ENCODE measurements at places on chromosomes 3 and 15. TPM values are rescaled to one million over a fixed set of nuclear protein-coding genes. Genes with fewer than 3 reads are reported as not detected.

DNA sequence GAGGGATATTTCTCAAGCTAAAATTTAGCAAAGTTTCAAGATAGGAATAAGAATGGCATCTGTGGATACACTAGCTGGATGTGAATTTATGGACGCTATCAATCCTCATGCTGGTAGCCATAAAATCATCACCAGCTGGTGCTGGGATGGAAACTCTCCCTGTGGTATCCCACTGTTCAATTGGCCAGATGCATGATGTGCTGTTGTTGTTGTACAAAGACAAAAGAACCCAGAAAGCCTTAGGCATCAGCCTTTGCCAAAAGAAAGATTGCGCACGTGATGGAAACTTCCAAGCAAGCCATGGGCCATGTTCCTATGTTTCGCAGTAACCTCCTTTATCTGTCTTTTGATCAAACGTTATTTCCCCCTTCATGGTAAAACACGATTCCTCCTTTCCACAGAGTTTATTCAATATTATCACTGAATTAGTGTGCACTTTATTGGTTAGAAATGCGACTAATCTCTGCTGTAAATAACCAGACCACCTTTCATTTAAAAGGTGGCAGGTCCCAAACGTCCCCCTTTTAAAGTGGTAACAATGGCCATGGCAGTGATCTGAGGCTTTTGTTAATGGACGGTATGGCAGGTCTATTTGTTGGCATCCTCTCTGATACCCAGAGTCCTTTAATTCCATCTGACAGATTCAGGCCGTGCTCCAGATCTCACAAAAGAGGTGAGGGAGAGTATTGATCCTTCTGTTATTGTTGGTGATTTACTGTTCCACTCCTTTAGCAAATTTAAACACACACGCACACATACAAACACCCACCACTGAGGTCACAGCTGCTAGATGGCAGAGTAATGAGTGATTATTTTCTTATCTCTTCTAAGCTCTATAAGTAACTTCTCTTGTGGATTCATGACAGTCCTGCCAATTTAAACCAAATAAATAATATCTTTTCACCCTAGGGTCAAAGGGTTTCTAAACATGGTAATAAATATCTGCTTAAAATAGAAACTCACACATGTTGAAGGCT is 291.2 kb upstream of the KCNMB2 start:
- no peak for DNase-seq

GRCh38 chr3:46414739-46415138 is 7.7 kb downstream of the CCRL2 start:
- DNase-seq: no peak

DNA sequence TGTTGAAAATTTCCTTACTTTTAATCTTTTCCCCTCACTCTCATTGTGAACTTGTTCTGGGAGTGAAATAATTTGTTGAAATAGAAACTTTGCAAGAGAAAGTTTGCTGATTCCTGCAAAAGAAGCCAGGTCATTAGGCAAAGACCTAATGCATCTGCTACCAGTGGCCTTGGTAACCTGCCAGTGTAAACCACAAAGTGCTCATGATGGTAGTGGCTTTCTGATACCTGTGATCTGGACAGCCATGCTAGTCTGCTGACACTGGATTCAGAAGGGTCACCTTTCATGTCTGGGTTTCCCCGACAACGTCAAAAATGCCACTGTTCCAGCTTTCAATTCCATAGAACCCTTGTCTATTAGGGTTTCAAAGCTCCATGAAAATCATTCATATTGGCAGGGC is 123.7 kb upstream of the MCTP2 start:
- no peak for DNase-seq

- no peak for DNase-seq
Measured at GRCh38 chr3:51403675-51404074, 12.6 kb downstream of the RBM15B start.

GRCh38 chr3:194485881-194486539 is 792 bp downstream of the ATP13A3 start:
- DNase-seq: no peak

GRCh38 chr3:73820431-73820830 is 195.7 kb upstream of the PDZRN3 start:
- no peak for DNase-seq

DNA sequence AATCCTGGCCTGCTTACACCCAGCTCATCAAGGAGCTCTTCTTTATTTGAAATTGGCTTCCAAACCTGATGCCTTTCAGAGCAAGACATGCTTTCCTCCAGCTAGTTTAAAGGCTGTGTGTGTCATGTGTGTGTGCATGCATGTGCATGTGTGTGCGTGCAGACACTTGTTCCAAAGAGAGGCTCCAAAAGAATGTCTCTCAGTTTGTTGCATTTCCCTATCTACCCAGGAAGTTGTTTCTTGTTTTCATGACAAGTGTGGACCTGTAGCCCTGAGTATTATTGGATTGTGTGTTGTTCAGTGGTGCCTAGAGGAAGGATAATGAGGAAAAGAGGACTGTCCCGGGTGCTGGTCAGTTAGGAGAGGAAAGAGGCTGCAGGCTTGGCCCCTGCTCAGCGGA is 240.0 kb downstream of the THSD4 start:
- DNase-seq: no peak

- DNase-seq: no peak
Measured at GRCh38 chr3:127299276-127299675, 11.4 kb upstream of the PRR20G start.

GRCh38 chr15:60898896-60899295 is 330.2 kb downstream of the RORA start:
- no peak for DNase-seq

- DNase-seq: no peak
Measured at GRCh38 chr3:11535243-11535960, 108.3 kb downstream of the VGLL4 start.

- DNase-seq: no peak
Measured at GRCh38 chr3:157475921-157476414, 27.2 kb downstream of the VEPH1 start.

SKOR1 gene
- total RNA-seq: 0.78 TPM

GOLGA8R gene
- 11.9 TPM for total RNA-seq

DCLK3 gene
- not detected for total RNA-seq

LTF gene
- total RNA-seq: 3.0 TPM
